ENCODE measurements at places on chromosomes 4 and X.

GRCh38 chr4:41141900-41142299, 72.4 kb downstream of the APBB2 start:
- DNase-seq = no peak

DNA sequence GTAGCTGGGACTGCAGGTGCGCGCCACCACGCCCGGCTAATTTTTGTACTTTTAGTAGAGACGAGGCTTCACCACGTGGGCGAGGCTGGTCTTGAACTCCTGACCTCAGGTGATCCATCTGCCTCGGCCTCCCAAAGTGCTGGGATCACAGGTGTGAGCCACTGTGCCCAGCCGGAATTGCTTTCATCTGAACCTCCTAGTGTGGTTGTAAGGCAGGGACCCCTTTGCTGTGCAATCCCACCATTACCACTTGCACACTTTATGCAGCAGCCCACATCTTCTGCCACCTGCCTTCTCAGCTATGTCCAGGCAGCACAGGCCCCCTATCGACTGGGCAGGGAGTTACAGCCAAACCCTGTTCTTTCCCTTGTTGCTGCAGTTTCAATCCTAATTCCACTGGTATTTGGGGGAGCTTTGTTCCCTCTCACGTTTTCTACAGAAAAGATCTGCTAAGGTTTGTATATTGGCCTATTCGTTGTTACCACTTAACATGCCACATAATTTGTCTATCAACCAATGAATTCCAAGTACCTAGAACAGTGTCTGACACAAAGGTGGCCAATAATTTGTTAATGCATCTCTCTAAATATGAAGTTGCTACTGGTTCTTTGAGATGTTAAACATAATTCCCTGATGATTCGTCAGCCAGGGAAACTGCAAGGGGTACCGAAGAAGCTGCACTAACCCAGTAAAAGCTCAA, 6.5 kb downstream of the RPL39 start:
- DNase-seq = no peak

DNA sequence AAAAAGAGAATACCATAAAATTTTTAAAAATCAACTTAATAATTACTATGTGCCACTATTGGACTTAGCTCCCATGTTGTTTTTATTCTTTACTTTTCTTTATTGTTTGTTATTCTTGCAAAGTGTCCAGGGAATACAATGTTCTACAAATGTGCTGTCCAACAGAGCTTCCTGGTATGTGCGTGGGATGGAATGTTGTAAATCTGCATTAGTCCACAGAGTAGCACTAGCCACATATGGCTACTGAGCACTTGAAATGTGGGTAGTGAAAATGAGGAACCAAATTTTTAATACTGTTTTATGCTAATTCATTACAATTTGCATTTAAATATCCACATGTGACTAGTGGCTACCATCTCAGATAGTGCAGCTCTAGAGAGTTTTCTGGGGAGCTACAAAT, 14.3 kb upstream of the CORIN start:
- no peak for DNase-seq

DNA sequence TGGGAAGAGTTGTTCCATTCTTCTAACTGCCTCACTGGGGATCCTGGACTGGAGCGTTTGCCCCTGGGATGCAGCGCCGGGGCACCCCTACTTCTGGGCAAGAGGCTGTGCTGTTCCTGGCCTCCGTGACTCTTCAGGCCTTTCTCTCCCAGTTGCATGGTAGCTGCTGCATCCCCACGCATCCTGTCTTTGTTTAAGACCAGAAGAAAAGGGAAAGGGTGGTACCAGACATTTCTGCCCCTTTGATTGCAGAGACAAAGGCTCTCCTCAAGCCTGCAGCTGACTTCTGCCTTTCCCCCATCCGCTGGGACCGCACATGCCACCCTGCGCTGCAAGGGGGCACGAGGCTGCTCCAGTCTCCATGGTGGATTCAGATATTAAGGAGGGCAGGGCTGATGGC, 70.4 kb downstream of the SHROOM2 start:
- DNase-seq = no peak

DNA sequence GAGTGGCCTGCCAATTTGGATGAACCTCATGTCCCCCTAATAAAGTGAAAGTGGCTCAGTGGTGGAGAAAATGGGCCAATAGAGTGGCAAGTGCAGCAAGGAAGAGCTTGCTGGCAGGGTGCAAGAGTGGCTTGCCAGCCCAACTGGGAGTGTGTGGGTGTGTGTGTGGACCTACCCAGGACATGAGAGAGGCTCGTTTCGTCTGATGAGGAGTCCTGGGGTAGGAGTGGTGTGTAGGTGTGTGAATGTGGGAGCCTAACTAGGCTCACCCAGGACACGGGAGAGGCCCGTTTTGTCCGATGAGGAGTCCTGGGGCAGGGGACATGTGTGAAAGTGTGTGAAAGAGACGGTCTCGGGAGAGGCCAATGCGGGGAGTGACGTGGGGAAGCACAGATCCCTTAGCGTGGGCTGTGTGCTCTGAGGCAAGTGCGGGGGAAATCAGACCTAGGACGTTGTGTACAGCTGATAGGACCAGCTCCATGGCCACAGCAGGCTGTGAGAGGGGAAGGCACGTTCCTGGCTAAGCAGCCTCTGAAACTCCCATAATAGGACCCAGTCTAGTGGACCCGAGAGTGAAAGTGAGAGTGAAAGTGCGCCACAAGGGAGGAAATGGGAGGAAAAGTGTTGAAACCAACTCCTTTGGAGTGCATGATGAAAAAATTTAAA, 5.3 kb downstream of the GAGE10 start:
- DNase-seq = no peak
